ENCODE measurements at places on chromosomes 11 and 22.

- no peak for DNase-seq
Measured at GRCh38 chr11:122599434-122599833, 56.1 kb upstream of the UBASH3B start.

- no peak for DNase-seq
Measured at GRCh38 chr11:18013790-18014507, 1.1 kb upstream of the SERGEF start.

DNA sequence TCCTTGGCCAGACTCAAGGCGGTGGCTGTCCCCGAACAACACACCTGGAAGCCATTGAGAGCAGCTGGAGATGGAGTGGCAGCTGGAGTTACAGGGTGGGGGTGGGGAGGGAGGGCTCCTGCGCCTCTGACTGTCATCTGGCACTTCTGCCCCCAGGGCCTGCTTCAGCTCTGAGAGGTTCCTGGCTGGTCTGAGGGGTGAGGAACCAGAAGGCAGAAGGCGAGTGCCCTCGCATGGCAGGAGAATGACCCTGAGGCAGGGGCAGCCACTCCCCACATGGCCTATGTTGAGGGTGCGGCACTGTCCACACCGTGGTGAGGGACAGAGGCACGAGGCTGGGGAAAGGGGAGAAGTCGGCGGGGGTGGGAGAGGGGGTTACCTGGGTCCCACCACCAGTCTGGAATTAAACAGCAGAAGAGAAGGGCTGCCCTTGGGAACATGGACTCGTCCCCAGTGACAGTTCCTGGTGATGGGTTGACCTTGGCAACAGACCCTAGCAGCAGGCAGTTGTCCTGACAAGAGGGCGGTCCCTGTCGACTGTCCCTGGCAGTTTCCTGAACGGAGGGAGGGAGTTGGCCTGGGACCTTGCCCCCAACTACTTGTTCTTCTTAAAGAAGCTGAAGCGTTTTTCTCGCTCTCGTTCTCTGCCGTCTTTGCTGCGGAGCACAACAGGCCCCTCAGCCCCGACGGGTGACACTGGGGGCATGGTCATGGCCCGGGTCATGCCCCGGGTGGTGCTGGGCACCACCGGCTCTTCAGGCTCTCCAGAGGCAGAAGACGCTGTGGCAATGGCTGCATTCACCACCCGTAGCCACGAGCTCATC, 7.8 kb upstream of the RBM4B start:
- DNase-seq = peak; percentile 82

DNA sequence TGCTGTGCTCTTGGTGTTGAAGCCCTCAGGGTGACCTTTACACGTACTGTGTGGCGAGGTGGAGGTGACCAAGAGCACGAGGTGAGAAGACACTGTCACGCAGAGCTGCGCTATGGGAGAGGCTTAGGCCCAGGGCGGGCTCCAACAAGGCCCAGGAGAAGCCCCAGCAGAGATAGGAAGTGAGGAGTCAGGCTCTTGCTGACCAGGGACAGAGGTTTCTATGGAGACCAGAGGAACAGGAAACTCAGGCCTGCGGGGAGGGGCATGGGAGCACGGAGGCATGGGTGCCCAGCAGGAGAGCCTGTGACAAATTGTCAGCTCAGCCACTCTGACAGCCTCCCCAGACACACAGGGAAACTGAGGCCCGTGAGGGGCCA, 15.8 kb downstream of the DGKZ start:
- DNase-seq = no peak

GRCh38 chr22:39135092-39135896, 17.2 kb downstream of the CBX7 start:
- DNase-seq = no peak

DNA sequence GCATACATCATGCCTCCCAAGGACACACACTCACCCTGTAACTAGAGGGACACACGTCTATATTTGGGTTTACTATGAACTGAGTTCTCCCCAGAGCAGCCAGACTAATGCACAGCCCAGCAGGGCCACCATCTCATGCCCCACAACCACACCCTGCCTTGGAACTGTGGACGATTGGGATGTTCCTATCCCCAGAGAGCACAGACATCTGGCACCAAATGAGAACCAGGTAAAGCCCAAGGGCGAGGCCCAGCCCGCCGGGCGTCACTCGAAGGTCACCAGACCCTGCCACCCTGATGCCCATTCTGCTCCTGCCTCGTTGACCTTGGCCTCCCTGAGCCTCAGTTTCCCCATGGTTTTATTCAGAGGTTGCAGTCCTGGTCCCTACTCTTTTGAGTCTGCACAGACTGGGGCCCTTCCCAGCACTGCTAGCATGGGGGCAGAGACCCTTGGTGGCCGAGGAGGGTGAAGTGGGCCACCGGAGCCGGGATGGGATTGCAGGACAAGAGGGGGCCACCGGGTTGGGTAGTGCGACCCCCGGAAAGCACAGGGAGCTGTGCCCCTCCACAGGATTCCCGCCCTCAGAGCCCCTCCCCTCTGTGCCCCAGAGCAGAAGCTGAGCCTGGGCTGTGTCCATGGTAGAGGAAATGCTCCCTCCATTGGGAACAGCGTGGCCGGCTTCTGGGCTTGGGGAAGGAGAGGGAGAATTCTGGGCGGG, 56.8 kb downstream of the IGLL5 start:
- peak; percentile 73 for DNase-seq

- DNase-seq = no peak
Measured at GRCh38 chr11:93468290-93468689, 74.9 kb downstream of the SMCO4 start.

Measured in mesenteric fat pad (tissue), 1 donor.